ENCODE measurements at places on chromosomes 3 and 15.

DNA sequence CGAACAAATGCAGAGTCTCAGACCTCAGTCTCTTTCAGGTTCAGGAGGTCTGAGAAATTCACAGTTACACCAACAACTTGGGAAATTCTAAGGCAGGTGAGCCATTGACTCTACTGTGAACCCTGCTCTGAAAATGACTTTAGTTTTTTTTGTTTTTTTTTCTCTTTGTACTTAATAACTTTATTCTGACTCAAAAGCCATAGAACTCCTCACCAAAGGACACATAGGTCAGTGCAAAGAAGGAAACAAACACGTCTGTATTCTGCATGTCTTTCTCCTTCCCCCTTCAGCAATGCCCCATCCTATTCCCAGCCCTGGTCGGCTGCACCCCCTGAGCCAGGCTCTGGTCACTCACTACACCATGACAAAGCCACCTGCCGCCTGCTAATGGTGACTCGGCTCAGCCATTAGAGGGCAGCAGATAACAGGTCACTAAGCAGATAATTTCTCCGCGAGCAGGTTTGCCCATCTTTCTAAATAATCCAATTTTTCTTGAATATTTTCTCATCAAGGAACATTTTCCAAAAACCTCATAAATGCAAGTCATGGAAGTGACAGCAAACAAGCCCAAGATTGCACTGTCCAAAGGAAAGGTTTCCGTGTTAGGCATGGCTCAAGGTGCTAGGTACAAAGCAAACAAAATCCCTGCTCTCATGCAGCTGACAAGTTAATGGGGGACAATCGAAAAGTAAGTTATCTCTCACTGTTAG lies 37.7 kb downstream of the TM4SF4 start:
- DNase-seq: peak; percentile 63

- DNase-seq: no peak
Observed at GRCh38 chr3:46759239-46760167, 41.8 kb upstream of the PRSS50 start.

- DNase-seq: no peak
Observed at GRCh38 chr15:67815036-67815592, 10.2 kb upstream of the SKOR1 start.

- no peak for DNase-seq
Observed at GRCh38 chr3:149443545-149443912, 31.0 kb upstream of the TM4SF4 start.

DNA sequence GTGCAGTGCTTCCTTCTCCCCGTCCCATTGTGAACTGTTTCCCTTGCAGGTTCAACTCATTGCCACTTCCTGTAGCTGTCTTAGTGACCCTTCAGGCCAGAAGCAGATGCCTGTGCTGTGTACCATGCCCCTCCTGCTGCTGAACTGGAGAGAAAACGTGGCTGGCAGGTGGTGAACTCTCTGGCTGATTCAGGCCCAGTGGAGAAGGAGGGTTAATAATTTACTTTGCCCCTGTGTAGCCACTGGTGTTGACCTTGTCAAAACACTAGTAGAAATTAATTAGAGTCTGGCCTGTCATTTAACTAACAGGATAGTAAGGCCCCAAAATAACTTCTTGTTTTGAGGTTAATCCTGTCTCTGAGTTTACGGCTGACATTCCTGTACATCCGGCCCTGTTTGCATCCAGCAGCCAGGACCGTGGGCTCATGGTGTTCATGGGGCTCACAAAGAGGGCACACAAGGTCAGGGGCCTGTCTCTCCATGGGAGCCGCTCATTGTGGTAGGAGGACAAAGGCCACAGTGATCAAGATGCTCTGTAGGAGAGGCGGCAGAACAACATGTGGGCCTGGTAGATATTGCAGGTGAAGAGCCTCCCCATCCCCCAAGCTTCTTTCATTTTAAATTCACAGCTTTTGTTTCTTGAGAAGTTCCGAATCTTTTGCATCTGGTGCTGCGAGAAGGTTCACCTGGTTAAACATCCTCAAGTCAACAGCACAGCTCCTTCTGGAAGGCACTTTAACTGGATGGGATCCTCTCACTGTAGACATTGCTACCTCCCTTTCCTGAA lies 101.6 kb downstream of the CGNL1 start:
- DNase-seq: no peak
